ENCODE measurements at places on chromosomes 4 and X.

GRCh38 chr4:15002659-15003400, 549 bp downstream of the CPEB2 start:
- peak; percentile 82 for DNase-seq

- no peak for DNase-seq
These were observed 547.2 kb upstream of the ADGRL3 start for GRCh38 chr4:60652933-60653332.

DNA sequence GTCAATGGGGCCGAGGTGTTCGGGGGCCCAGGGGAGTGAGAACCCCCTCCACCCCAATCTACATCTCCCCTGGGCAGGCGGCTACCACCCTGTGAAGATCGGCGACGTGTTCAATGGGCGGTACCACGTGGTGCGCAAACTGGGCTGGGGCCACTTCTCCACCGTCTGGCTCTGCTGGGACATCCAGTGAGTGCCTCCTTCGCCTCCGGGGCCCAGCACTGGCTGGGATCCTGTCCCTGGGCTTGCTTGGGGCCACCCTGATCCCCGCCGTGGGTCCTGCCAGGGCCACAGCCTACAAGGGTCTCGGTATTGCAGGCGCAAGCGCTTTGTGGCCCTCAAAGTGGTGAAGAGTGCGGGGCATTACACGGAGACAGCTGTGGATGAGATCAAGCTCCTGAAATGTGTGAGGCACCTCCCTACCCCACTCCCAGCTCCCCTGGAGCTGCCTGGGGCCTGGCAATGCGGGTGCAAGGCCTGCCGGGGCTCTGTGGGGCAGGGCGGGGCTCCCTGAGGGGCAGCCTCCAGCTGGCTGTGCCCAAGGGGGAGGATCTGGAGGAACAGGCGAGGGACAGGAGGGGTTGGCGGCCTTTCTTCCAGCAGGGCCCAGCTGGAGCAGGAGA, 697 bp downstream of the SRPK3 start:
- no peak for DNase-seq

DNA sequence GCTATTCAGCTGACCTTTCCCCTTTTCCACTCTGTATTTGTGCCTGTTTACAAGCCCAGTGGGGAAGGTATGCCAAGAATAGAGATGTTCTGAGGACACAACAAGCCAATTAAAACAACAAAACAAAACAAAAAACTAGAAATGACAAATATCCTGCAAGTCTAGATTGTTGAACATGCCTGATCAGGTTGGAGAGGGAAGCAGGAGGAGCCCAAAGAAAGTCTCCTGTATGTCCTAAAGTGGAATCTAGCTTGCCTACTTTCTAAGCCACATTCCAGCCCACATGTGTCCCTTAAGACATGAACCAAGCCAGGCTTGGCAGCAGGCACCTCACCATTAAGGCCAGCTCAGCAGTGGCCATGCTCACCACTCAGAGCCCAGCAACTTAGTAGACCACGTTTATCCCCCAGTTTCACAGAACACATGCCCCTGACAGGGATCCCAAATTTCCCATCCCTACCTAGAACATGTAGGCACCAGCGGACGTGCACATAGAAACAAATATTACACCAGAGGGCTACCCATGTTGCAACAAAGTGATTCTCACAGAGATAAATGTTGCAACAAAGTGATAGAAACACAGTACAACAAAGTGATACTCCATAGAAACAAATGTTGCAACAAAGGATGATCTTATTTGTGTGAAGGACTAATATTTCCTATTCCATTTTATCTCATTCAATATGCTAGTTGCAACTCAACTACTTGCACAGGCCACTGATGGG, 48.3 kb downstream of the CD99L2 start:
- DNase-seq = no peak

DNA sequence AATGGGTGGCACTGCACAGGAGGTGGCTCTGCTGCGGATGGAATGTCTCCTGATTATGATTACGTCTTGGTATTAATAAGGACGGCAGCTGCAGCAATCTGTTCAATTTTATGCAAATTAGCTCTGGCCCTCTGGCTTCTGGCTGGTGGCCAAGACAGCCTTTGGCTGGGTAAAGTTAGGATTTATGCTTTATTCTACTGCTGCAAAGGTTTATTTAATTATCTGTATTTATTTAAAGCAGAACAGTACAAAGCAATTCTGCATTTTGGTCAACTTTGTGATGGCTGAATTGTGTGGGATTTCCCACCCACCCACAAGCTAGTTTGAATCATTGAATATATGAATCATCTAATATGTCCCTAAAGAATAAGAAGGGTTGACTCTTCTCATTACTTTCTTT, 745.6 kb upstream of the FAM241A start:
- no peak for DNase-seq

- no peak for DNase-seq
These were observed at the start of gene GPR82 for GRCh38 chrX:41723826-41724225. Gene GPR82 (plus strand): TSS chrX:41724181. CDS start chrX:41727027, 2,846 bp downstream.

DNA sequence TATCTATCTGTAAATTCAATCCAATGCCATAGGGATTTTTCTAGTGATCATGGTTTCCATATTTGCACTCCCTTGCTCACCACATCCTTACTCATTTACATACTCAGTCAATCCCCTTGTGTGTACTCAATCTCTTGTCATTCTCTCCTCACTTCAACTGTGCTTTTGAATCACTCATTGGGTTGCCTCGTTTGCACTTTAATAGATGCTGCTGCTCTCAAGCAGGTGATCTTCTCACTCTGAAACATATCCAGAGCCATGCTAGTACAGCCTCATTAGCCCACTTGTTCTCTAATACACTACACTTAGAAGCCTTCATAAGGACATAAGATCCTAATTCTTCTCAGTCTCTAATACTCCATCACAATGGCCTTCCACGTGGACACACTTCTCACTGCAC, 507.9 kb downstream of the TECRL start:
- no peak for DNase-seq

DNA sequence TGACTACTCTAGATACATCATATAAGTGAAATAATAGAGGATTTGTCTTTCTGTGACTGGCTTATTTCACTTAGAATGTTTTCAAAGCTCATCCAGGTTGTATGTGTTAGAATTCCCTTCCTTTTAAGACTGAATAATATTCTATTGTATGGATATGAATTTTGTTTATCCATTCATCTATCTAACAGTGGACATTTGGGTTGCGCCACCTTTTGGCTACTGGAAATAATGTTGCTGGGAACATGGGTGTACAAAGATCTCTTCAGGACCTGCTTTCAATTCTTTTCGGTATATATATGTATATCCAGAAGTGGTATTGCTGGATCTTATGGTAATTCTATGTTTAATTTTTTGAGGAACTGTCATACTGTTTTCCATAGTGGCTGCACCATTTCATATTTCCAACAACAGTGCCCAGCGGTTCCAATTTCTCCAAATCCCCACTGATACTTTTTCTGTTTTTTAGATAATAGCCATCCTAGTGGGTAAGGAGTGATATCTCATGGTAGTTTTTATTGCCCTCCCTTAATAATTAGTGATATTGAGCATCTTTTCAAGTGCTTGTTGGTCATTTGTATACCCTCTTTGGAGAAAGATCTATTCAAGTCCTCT, 3.4 kb upstream of the SCD5 start:
- no peak for DNase-seq

DNA sequence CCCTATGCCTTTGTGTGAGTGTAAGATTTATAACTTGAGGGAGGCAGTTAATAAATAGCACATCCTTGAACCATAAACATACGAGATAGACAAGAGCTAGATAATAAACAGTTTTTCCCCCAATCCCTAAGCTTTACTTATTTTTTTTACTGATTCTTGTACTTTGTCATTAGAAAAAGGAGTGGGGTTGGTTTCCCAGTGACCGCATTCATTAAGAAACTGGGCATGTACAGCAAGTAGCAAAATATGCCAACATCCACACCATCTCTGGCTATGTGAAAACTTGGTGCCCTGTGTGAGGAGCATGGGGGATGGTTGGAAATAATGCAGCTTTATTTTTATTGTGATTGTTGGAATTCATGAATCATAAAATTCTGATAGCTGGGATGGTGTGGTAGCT, 176.2 kb downstream of the CBR4 start:
- no peak for DNase-seq

- DNase-seq = no peak
These were observed 380.5 kb upstream of the IGFBP7 start for GRCh38 chr4:57490520-57491255.

DNA sequence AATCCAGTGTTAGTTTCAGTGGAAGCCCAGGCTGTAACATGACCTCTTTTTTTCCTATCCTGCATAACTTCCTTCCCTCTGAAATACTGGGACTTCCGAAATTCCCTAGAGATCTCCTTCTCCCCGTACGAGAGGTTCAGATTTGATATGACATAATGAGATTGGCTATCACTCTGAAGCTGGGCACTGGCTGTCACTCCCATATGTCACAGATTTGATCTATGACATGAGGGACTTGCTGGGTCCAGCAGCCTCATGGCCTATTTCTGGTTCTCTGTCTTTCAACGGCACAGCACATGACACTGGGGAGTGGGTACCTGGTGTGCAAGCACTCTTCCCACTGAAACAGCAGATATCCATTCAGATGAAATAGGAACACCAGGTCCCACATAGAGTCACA, 36.7 kb downstream of the PF4 start:
- DNase-seq = no peak

- DNase-seq = no peak
These were observed 74.9 kb downstream of the NYX start for GRCh38 chrX:41522081-41522480.

- DNase-seq = no peak
These were observed 854.6 kb downstream of the TRIML1 start for GRCh38 chr4:188993871-188994270.

DNA sequence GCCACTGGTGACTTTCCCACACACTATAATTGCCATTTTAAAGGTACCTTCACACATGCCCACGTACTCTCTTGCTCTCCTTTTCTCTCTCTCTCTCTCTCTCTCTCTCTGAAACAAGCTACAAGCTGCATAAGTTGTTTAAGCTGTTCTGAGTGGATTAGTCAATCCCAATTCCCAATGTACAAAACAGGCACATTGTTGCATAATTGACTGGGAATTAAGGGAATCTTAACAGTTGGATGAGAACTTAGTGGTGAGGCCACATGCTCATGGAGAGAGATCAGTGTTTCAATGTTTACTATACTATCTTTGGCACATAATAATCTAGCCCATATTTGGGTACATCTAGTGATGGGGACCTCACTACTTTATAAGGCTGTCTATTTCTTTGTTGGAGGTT, 123.3 kb downstream of the ARHGEF9 start:
- DNase-seq = no peak

DNA sequence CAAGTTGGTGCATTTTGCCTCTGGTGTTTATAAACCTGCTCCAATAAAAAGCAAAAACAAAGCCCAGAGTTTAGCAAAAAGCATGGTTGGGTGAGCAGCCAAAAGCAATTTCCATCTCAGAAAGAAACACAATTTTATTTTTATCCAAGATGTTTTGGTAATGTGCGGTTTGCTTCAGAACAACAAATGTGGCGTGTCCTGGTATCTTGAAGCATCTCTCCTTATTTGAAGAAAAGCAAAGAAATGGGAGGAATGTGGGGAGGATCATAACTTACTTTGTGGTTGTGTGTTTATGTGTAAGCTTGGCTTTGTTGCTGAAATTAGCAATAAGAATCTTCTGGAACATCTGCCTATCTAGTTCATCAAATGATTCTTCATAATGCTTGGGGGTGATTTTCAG, 88.3 kb upstream of the DDX3X start:
- DNase-seq = no peak

- DNase-seq = peak; percentile 5
These were observed 672.2 kb downstream of the KCTD8 start for GRCh38 chr4:43776371-43776770.

- DNase-seq = peak; percentile 25
These were observed 73.8 kb upstream of the MXD4 start for GRCh38 chr4:2335729-2336101.

DNA sequence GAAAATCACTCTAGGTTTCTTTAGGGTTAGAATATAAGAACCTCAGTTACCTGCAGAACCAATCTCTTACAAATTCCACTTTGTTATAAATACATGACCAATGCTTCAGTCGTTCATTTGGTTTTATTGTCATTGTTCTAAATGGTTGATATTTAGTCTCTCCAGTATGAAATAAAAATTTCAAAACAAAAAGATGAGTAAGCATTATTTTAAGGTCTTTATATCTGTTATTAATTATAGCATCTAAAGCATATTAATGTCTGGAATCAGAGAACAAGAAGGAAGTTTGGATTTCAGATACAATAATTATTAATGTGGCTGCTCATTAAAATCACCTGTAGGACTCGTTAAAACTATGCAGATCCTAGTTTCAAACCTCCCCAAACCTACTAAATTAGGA, 265.4 kb upstream of the CXorf51A start:
- no peak for DNase-seq

DNA sequence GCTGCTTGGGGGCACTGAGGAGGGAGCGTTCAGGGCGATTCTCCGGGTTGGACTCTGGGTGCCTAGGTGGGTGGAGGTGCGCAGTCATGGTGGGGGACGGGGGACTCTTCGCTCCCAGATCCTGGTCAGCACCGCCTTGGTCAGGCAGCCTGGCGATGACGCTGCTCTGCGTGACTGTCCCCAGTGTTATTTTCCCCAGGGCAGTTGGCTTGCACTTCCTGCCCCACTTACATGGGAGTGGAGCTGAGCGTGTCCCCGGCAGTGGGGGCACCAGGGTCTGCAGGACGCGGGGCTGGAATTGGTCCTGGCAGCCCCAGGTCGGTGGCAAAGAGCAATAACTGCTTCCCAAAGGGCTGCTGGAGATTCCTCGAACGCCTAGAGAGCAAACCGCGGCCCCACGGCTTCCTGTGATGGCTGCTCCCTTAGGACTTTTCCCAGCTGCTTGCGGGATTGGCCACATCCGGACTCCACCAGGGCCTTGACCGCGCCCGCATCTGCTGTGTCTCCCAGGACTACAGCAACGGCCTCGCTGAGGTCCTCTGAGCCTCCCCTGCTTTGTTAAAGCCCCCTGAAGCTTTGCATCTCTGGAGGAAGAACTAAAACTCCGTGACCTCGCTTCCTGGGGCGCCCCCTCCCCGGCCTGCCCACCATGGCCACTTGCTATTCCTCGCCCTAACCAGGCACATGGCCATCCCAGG, 35.3 kb upstream of the GPR78 start:
- no peak for DNase-seq

GRCh38 chr4:2932321-2932950, 30.8 kb downstream of the NOP14 start:
- no peak for DNase-seq

Measured in GM20000 (cell line).